HL-60 (cell line): ENCODE measurements at places on chromosomes 11 and 22.
A peak's percentile ranks its signal among the peaks of the same experiment; 100 is the strongest.

GRCh38 chr11:15933886-15934625 is 422.3 kb downstream of the SOX6 start:
- DNase-seq = no peak

- DNase-seq = no peak
Measured at GRCh38 chr11:100555931-100556330, 131.2 kb upstream of the ARHGAP42 start.

GRCh38 chr11:119991669-119992068 is 146.2 kb downstream of the TRIM29 start:
- no peak for DNase-seq

GRCh38 chr11:18727479-18728236 is 1.7 kb upstream of the IGSF22 start:
- DNase-seq = no peak

DNA sequence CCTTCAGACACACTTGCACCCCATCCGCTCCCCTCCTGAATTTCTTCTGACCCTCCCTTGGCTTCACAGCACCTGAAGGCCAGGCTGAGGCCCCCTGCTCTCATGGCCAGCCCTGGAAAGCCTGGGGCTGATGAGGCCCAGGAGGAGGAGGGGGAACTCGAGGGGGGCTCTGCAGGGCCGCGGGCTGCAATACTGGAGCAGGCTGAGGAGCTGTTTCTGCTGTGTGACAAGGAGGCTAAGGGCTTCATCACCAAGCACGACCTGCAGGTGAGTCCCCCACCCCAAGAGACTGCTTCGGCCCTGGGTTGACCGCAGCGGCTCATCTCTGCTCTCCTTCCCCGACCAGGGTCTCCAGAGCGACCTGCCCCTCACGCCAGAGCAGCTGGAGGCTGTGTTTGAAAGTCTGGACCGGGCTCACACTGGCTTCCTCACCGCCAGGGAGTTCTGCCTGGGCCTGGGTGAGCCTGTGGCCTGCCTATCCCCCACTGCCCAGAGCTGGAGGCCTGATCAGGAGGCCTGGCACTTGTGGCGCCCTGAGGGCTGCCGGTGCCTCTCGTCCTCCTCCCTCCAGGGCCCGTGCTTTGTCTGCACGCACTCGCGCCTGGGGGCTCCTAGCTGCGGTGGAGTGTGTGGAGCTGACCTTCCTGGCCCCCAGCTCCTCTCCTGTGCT is 922 bp downstream of the CRACR2B start:
- DNase-seq = no peak

- DNase-seq = no peak
Measured at GRCh38 chr11:95081412-95081811, 8.2 kb upstream of the ENDOD1 start.

- no peak for DNase-seq
Measured at GRCh38 chr11:109018639-109019038, 353.8 kb downstream of the DDX10 start.

DNA sequence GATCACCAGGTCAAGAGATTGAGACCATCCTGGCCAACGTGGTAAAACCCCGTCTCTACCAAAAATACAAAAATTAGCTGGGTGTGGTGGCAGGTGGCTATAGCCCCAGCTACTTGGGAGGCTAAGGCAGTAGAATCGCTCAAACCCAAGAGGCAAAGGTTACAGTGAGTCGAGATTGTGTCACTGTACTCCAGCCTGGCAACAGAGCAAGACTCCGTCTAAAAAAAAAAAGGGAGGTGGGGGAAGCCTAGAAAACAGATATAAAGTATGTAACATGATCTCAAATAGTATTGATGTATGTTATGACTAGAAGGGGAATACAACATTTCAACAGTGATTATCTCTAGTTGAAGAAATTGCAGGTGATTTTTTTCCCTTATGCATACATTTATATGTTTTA is 61.4 kb downstream of the SLC1A2 start:
- no peak for DNase-seq

DNA sequence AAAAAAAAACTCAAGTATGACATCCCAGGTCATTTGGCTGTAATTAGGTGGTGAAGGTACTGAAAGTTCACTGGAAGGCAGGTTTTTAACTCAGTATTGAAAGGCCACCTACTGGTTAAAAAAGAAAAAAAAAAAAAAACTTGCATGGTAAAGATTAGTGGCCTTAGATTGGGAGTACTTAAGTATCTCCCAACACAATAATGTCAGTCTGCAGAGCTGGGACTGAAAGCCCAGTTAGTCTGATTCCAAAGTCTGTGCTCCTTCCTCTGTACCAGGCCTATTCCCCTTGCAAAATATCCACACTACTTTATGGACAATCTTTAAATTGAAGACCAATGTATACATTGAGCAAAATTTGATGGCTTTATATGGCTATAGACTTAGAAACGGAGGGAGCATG is 85.5 kb downstream of the NOX4 start:
- no peak for DNase-seq

GRCh38 chr11:31788085-31788484 is 23.0 kb downstream of the PAX6 start:
- DNase-seq = no peak

DNA sequence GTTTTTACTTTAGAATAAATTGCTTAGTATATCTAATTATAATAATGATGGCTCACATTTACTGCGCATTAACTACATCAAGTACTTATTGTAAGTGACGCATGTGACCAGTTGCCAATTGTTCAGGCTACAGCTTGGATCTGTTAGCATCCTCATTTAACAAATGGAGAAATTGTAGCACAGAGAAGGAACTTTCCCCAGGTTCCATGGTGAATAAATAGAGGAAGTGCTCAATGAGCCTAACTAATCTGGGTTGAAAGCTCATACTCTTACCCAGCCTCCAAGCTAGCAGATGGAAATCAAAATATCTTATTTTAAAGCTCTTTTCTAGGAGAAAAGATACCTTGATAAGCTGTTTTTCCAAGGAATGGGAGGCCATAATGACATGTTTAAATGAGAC is 19.8 kb downstream of the MMP27 start:
- peak; percentile 55 for DNase-seq

GRCh38 chr11:58024601-58025091 is 965 bp downstream of the OR9Q1 start:
- no peak for DNase-seq

DNA sequence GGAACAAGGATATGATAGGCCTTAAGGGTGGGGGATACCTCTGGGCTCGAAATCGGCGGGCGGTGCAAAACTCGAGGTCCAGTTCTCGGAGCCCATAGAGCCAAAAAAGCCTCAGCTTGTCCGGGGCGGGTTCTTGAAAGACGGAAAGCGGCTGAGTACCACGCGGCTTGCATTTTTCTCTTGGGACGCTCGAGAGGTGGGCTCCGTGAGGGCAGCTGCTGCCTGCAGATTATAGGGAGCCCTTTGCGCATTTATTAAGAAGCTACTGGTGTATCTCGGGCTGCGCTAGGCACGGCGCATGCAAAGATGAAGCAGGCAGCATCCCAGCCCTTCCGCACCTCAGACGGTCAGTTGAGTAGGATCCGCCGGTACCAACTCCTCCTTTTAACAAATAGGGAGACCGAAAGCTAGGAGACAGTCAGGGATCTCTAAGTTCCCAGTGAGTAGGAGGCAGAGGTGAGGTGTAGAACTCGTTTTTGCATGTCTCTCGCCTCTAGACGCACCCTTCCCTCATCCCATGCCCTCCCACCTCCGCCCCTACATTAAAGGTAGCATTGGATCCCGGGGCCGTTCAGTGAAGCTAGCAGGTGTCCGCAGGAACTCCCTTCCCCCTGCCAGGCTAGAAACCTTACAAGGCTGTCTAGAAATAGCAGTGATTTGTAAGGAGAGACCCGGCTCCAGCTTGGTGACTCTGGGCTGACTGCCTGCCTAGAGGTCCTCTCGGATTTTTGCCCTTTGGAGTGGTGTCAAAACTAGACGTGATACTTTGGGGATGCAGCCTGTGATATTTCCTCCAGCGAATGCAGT is 768 bp downstream of the LDHA start:
- peak; percentile 9 for DNase-seq

GRCh38 chr11:44568658-44569473 is 3.4 kb downstream of the CD82 start:
- peak; percentile 56 for DNase-seq

DNA sequence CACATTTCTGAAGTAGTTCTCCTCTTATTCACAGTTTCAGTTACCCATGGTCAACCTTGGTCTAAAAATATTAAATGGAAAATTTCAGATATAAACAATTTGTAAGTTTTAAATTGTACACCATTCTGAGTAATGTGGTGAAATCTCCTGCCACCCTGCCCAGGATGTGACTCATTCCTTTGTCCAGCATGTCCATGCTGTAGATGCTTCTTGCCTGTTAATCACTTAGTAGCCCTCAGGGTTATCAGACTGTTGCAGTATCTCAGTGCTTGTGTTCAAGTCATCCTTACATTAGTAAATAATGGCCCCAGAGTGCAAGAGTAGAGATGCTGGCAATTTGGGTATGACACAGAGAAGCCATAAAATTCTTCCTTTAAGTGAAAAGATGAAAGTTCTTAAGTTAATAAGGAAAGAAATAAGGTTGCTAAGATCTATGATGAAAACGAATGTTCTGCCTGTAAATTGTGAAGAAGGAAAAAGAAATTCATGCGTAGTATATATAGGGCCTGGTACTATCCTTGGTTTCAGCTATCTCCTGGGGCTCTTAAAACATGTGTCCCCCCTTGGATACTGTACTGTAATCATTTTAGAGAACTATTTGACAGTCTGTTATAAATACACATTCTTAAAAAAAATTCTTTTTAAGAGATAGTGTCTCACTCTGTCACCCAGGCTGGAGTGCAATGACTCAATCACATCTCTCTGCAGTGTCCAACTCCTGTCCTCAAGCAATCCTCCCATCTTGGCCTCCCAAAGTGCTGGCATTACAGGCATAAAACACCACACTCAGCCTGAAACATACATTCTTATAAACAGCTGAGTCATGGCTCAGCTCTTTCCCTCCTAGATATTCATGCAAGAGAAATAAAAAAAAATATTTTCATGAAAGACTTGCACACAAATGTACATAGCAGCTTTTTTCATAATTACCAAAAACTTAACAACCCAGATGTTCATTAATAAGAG is 31.3 kb downstream of the MTNR1B start:
- DNase-seq = no peak

DNA sequence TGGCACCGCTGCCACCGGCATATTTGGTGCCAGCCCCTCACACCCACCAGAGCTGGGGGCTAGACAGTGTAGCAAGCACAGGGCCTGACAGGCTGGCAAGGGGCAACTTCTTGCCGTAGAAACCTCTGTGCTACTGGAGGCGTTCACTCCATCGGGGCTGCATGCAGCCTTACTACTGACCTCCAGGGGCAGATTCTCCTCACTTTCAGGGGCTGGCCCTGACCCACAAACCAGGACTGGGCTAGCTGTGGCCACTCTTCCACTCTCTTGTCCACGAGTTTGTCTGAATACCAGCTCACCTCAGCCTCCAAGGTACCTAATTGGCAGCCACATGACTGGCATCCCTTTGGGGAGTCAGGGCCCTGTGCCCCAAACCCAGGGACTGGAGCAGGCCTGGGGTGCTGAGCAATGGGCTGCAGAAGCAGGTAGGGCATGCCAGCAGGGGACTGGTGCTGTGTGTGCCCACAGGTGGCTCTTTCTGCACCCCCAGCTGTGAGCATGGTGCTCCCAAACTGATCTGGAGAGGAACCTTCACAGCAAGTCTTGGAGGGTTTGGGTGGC is 2.1 kb upstream of the LMO1 start:
- no peak for DNase-seq

GRCh38 chr11:60972182-60973030 is 926 bp downstream of the CD6 start:
- no peak for DNase-seq

DNA sequence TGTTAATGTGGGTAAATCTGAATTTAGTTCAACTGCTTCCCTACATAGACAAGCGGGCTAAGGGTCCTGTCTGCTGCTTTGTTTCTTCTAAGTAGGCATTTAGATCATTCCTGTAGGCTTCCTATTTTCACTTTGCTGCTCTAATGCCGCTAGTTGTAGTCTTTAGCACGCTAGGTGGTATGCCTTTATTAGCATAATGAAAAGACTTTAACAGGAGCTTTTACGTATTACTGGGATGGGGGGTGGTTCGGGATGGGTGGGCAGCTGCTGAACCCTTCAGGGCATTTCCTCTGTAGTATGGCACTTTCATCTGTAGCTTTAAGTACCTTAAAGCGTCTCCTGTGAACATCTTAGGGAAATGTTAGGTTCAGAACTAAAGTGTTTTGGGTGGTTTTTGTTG is 85.3 kb downstream of the GGT1 start:
- no peak for DNase-seq

- no peak for DNase-seq
Measured at GRCh38 chr11:15723966-15724365, 609.2 kb downstream of the INSC start.

GRCh38 chr11:71223671-71224660 is 28.4 kb downstream of the SHANK2 start:
- no peak for DNase-seq

- no peak for DNase-seq
Measured at GRCh38 chr11:8357505-8357888, 93.8 kb upstream of the LMO1 start.

GRCh38 chr11:82987997-82988396 is 83.7 kb downstream of the RAB30 start:
- DNase-seq = no peak

GRCh38 chr22:21013657-21014201 is 1.2 kb upstream of the P2RX6 start:
- no peak for DNase-seq

DNA sequence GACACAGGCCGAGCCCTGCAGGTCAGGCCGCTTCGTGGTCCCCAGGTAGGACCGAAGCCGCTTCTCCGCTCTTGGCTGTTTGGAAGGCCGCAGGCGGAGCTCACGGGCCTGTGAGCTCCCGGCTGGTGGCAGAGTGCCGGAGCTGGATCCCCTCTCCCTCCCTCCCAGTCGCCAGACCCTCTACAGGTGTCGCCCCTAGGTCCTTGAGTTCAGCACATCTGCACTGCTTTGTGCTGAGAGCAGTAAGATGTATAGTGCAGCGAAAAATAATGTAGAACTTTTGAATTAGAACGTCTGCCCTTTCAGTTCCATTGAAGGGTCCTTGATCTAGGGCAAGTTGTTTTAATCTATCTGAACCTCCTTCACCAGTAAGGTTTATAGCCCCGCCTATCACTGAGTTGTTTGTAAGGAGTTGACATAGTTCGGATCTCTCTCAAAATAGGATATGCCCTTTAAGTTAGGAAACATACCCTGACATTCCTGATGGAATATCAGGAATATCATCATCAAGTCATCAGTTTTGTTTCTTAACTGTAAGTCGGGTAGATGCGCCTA is 419 bp downstream of the ANKRD49 start:
- no peak for DNase-seq

DNA sequence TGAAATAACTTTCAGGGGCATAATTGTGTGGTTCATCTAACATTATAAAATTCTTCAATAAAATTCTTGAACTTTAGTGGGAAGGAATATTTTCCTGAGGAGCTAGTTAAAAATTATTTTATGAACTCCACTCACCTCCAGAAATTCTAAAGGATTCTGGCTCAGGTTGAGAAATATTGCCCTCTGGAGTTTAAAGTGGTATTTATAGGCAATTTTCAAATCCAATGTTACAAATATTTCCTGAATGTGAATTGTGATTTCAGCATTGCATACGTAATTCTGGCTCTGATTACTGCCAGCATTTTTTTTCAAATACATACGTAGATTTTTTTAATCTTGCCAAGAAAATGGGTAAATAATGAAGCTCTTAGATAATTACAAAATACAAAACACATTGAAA is 598.2 kb upstream of the ANO3 start:
- DNase-seq = no peak
